ENCODE measurements at places on chromosomes 2 and 18. TPM values are rescaled to one million over a fixed set of nuclear protein-coding genes. Genes with fewer than 3 reads are reported as not detected.

GRCh38 chr18:59057969-59058368, 81.7 kb upstream of the SEC11C start:
- DNase-seq, result no peak

- DNase-seq, result no peak
These were observed 463.2 kb upstream of the CDH7 start for GRCh38 chr18:65287652-65288051.

GRCh38 chr18:23452728-23453679, at the start of gene RIOK3:
Gene RIOK3, plus strand, starts transcription at chr18:23453287. Its CDS starts 153 bp downstream, at chr18:23453440.
- peak; percentile 94 for DNase-seq

The CREG2 gene
- total RNA-seq, result 0.74 TPM

The SP140 gene
- 0.11 TPM for total RNA-seq

The SP9 gene
- 0.24 TPM for total RNA-seq

DNA sequence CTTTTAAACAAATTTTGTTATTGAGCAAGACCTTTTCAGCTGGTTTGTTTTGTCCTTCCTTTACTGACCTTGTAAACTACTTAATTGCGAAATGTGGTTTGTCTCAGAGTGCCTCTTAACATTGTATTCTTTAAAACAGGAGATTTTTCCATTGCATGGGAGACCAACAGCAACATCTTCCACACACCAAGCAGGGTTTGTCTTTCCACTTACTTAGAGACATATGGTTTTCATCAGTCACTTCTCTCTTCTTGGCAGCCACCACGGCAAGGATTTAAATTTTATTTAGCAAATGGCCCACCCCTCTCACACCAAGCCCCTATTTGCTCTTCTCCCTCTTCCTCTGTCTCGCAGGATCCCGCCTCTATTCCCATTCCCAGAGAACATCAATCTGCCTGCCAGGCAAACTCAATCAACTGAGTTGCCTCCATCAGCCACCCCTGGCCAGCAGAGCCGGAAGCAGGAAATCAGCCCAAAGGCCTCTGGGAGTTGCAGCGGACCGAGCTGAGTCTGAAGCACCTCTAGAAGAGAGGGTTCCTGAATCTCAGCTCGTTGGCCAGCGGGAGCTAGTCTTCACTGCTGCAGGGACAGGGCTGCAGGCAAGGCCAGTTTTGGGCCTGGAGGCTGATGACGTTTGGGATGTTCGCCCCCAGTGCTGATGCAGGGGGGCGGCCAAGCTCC, 11.3 kb upstream of the CIB4 start:
- DNase-seq, result no peak

DNA sequence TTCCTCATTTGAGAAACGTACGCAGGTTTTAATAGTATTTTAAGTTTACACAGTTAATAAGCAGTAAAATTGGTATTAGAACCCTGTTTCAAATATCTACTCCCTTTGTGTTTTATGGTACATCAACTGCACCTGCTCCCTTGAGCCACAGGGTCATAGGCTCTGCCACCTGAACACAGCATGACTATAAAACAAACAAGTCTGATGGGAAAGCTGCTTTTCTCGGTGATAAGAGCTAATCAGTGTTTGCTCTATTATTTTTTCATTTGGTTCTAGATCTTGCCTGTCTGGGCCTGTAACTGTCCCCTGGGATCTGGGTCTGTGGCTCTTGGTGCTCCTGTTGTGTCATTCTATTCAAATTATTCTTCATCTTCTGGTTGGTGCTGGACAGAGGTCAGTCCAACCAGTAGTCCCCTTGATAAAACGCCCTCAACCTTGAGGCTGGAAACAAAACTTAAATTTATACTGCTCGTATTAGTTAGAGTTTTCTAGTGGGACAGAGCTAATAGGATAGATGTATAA, 314.8 kb upstream of the LRP1B start:
- DNase-seq, result no peak

GRCh38 chr2:31886700-31887099, 124.1 kb downstream of the MEMO1 start:
- DNase-seq, result no peak

DNA sequence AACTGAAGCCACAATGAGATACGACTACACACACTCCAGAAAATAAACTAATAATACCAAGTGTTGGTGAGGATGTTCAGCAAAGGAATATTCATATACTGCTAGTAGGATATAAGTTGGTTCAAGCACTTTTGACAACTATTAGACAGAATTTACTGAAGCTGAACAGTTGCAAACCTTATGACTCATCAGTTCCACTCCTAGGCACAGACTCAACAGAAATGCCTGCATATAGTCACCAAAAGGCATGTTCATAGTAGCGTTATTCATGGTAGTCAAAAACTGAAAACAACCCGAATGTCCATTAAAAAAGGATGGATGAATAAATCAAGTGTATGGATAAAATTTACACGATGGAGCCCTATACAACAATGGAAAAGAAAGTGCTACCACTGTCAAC, 232.0 kb downstream of the ANAPC1 start:
- no peak for DNase-seq

The HJURP gene
- 86.3 TPM for total RNA-seq

- DNase-seq, result no peak
These were observed 46.6 kb upstream of the AGAP1 start for GRCh38 chr2:235447210-235447609.

The KATNAL2 gene
- 3.7 TPM for total RNA-seq

GRCh38 chr18:65750389-65751154, at the start of gene CDH7:
Gene CDH7, plus strand, starts transcription at chr18:65751012. Its CDS starts 11,831 bp downstream, at chr18:65762843.
- DNase-seq, result no peak

The TEX44 gene
- not detected for total RNA-seq

DNA sequence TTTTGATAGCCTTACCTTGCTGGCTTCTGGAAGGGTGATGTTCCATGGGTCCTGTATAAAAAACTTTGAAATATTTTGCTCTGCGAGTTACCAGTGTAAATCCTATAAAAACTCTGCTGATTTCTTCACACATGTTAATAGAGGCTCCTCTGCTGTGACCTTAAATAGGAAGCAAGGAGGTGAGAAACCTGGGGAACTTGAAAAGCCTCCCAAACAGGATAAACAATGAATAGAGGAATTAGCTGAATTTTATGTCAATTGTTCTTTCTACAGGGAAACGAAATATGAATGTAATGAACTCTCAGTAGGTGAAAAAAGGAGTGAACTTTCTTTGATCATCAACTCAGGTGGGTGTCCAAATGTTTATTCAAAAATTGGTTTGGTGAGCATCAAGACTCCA, 10.8 kb upstream of the CCL20 start:
- DNase-seq, result no peak

GRCh38 chr2:205700331-205701132, 18.2 kb downstream of the NRP2 start:
- DNase-seq, result peak; percentile 85

DNA sequence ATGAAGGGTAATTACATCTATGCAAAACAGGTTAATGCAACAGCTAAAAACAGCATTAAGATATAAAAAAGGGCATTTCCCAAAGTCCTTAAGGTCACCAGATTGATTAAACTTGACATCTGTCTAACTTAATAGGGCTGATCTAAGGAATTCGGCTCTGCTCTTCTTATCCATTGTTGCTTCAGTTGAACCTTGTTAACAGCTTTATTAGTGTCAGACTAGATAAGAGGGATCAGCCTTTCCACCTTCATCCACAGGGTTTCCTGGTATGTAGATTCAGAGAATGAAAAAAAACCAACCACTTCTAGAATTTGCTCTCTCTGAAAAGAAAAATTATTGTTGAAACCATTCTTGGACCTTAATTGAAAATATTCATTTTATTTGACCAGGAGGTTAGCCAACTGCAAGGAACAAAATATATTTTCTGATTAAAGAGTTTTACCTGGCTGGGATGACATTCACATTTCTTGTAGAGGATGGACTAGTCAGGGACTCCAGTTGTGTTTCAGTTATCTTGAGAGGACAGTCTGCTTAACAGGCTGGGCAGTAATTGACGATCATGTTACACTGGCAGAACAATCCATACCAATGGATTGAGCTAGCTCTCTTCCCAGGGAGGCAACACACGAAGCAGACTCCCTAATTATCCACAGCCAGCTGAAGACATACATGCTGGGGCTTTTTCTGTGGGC, 357.4 kb upstream of the ACVR2A start:
- no peak for DNase-seq

The ITGA4 gene
- total RNA-seq, result 11.3 TPM

The TRABD2A gene
- total RNA-seq, result 4.7 TPM

- DNase-seq, result peak; percentile 2
These were observed 226.7 kb downstream of the GULP1 start for GRCh38 chr2:188518381-188518780.

DNA sequence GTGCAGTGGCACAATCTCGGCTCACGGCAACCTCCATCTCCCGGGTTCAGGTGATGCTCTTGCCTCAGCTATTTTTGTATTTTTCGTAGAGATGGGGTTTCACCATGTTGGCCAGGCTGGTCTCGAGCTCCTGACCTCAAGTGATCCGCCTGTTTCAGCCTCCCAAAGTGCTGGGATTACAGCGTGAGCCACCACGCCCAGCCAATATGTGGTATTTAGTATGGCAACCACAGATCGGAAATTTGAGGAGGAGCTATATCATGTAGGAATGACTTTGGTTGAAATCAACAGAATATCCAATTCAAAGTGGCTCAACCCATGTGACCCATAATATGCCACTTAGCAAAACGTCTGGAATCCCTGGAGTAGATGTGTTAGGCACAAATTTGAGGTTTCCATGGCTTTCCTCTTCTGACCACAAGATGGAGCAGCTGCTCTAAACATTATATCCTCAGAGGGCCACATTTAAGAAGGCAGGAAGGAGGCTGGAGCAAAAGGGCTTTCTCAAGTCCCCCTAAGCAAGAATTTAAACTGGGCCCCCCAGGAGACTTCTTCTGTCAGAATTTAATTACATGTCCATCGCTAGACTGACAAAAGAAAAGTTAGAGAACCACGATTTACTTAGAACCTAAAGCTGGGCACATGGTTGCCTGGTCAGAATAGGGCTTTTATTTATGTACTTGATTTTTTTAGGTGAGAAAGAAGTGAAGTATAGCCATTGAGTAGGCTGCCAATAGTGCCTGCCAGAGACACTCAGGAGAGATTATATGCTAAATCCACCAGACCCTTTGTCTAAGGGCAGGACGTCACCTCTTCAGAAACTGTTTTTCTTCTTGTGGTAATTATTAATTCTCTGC, 49.6 kb upstream of the ITSN2 start:
- DNase-seq, result peak; percentile 67

The SATB2 gene
- 8.2 TPM for total RNA-seq

- DNase-seq, result no peak
These were observed 126.0 kb downstream of the NXPH2 start for GRCh38 chr2:138654146-138654545.

- DNase-seq, result no peak
These were observed 21.9 kb downstream of the TMEM237 start for GRCh38 chr2:201621293-201621999.

The ACOXL gene
- not detected for total RNA-seq

GRCh38 chr2:219155054-219155644, 5.5 kb downstream of the NHEJ1 start:
- peak; percentile 61 for DNase-seq

DNA sequence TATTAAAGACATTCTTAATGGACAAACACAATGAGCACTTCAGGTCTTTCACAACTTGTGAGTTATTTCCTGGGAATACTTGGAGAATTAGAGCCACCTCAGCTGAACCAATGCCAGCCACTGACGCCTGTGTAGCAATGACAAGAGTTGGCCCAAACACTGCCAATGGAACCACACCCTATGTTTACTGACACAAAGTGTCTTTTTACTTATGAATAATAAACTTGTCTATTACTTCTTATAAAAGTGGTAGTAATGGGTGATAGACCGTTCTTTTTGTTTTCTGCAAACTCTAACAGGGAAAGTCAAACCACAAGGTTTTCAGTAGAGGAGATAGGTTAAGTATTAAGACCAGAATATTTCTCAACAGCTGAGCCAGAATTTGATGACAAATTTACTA, 12.5 kb upstream of the CHAC2 start:
- no peak for DNase-seq

The IL36G gene
- 0.80 TPM for total RNA-seq

DNA sequence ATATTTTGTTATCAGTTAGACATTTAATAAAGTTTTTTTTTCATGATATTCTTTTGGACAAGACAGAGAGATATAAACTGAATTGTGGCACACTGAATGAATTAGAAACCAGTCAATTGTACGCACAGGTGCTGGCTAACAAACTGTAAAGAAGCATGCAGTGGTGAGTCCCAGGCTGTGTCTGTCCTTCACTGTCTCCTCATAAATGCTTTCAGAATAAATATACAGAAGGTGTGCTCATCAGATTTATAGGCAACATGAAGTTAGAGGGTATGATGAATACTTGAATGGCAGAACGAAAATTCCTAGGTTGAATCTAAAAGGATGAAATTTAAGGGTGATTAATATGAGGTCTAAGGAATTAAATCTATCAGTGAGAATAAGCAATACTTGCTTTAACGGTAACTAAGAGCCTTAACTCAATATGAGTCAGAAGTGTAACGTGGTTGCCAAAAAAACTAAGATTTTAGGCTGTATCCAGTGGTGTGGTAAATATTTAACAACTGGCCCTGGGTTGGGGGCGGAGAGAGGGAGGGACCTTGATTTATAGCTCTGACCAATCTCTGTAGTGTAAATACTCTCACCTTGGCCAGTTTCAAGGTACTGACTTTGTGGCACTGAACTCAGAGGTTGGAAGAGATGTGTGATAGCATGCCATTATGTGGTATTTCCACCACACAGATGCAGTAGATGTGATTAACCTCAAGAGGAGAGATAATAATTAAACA, 41.9 kb upstream of the AAK1 start:
- DNase-seq, result peak; percentile 13

GRCh38 chr18:41587976-41588375, 367.1 kb upstream of the PIK3C3 start:
- no peak for DNase-seq

DNA sequence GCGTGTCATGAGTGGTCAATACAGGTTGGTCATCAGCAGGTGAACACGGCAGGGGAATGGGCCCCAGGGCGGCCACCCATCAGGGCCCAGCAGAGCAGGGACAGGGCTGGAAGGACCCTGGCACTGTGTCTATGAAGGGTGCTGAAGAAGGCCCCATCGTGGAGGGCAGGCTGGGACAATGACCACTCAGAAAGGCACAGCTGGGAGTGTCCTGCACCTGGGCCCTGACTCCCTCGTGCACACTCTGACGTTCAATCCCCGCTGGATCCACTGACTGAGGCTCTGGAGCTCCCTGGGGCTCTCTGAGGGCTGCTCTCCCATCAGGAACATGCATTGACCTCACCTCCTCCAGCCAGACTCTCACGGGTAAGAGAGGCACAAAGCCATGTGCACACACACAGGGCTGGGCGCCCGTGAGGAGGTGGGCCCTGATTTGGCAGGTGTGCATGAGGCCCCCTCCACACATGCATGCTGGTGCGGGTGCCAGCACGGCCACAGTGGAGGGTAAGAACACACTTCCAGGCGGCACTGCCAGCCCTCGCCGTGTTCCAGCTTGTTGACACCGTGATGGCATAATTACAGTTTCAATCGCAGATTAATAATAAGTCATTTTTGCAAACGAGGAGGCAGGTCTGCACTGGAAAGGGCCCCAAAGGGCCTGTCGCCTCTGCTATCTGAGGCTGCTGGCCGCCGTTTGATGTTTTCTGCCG, 58.5 kb downstream of the SMAD7 start:
- DNase-seq, result no peak

- DNase-seq, result no peak
These were observed 72.4 kb upstream of the CCDC150 start for GRCh38 chr2:196566961-196567666.

Data from Daoy (cell line).